SHP77 (cell line): ENCODE measurements at places on chromosomes 3 and 15.
A peak's percentile ranks its signal among the peaks of the same experiment; 100 is the strongest.

DNA sequence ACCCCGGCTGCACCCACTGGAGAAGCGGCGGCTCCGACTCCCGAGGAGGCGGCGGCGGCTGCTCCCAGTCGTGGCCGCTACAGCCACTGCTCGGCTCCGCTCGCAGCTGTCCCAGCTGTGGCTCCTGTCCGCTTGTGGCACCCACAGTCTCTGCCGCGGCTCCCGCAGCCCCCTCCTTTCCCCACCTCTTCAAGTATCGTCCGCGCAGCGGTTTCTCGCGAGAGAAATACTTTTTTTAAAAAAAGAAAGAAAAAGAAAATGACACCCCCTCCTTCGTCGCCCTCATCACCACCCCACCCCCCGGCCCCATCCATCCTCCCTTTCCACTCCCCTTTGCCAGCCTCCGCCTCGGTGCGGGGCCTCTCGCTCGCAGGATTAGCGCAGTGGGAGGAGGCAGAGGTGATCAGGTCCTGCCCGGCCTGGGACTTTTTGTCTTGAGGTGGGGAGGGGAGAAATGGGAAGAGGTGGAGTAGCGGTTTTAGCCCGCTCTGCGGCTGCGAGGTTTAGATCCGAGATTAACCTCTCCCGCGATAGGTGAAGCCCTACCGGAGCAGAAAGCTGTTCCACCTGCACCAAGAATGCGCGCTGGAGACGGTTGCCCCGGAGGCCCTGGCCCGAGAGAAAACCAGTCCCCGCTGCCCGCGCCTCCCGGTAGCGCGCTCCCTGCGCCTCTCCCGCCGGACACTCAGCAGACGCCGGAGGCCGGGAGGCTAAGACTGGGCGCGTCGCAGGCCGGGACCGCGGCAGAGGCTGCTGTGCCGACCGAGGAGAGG, at the start of gene FBN1:
Gene FBN1 (minus strand): TSS at position 152 of the 773 bp plus-strand sequence. CDS start 940 bp downstream, outside the sequence.
- DNase-seq, result no peak

GRCh38 chr3:172153335-172153861, 114.0 kb downstream of the FNDC3B start:
- DNase-seq, result peak; percentile 54

- DNase-seq, result no peak
Measured at GRCh38 chr15:80991421-80991820, 1.8 kb upstream of the MESD start.

DNA sequence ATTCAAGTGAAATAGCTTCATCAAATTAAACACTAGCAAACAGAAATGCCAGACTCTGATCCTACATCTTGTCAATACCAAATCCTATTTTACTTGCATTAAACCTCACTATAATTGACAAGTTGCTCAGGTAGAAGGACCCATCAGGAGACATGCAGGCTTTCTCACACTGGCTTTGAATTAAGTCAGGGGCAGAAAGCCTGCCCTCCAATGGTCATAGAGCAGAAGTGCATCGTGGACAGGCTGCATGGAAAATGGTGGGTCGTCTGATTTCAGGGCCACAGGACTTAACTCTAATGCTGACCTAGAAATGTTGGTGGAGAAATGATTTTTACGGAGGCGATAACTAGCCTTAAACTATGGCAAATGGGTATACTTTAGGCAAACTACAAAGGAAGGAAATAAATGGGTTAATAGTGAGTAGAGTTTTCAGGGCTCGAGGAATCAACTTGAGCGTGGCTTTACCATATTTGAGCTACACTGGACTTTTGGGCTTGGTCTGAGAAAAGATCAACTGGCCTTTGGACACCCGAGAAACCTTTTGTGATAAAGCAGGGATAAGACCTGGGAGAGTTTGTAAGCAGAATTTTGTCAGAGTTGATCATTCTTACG, 283.9 kb downstream of the GRM7 start:
- DNase-seq, result peak; percentile 19

DNA sequence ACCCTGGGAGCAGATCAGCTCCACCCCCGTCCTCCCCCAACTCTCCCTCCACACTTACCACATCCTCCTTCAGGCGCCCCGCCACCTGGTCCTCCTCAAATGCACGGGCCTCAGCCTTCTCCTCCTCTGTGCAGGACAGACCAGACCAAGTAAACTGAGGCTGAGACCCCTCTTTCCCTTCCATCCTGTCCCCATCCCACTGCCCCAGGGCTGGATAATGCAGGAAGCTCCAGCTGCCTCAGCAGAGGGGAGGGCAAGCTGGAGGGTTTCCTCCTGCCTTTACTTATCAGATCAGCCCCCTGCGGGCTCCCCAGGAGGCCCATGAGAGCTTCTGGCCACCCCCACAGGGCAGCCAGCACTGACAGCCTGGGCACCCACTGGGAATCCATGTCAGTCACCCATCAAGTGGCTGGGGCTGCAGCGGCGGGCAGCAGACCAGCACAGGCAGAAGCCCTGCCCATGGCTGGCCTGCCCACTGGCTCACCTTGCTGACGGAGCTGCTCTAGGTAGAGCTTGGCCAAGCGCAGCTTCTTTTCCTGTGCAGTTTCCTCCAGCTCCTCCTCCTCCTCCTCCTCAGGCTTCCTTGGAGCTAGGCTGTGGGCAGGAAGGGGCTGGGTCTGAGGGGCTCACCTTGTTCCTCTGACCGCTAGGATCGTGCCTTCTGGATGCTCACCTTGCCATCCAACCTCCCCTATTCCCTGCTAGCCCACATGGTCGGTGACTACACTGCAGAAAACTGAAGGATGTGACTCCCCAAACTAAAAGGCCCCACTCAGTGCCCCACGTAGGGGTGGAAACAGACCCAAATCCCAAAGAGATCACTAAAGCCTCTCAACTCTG, 3.9 kb downstream of the RRP9 start:
- no peak for DNase-seq

DNA sequence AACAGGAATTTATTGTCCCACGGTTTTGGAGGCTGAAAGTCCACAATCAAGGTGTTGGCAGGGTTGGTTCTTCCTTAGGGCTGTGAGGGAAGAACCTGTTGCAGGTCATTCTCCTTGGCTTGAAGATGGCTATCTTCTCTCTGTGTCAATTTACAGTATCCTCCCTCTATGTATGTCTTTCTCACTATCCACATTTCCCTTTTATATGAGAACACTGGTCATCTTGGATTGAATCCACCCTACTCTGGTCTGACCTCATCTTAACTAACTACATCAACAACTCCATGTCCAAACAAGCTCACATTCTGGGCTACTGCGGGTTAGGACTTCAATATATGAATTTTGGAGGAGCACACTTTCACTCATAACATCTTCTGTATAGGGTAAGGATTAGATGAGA, 61.9 kb downstream of the CLDN1 start:
- DNase-seq, result no peak

DNA sequence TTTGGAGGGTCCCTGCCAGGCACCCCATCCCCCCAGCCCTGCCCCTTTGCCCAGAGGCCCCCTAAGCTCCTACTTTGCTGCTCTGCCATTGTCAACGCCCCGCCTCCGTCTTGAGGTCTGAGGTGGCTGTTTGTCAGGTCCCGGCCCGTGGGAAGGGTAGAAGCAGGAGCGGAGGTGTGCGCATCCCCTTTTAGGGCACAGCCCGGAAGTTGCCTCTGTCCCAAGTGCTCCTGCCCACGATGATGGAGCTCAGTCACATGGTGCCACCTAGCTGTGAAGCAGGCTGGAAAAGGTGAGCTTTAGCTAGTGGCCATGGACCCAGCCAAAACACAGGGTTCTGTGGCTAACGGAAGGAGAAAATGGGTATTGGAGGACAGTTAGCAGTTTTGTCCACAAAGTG, 28.5 kb upstream of the LCTL start:
- DNase-seq, result peak; percentile 12

- DNase-seq, result no peak
Measured at GRCh38 chr15:55673287-55673686, 69.7 kb downstream of the PRTG start.

DNA sequence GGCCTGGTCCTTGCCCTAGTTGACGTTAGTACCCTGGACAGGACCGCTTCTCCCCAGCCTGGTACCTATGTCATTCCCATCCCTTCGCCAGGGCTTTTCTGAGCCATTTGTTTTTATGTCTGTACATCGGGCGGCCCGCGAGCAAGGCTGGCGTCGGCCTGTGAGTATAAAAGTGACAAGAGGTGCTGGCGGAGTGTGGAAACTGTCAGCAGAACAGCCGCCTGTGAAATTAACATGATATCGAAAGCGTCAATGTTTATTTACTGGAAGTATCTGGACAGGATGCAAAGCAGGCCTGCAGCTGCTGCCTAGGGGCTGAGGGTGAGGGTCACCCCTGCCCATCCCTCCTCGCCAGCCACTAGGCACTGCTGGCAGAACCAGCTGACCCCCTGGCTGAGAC, 33.4 kb downstream of the LINGO1 start:
- peak; percentile 43 for DNase-seq

DNA sequence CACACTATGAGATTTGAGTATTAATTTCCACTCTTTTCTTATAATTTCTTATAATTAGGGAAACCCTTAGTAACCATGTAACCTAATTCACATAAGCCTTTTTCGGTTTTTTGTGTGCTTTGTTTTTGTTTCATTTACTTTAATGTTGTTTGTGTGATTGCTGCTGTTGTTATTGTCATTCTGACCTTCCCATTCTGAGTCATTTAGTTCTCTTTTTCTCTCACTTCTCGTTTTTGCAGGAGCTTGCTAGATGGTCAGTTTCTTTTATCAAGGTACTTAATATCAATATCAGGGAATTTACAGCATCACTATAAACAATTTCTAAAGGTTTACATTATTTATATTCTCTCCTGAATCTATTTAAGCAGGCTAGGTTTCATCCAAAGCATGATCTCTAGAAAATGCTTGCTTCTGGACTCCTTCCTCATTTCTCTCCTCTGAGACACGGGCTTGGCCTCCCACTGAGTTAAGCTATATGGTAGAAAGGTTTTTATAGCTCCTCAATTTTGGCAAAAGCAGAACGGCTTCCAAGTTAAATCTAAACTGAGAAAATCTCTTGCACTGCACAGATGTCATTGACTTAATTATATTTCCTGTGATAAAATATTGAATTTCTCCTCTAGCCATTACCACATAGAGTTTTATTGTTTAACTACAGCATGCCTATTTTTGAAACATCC, 534.2 kb downstream of the NSUN3 start:
- no peak for DNase-seq

- DNase-seq, result no peak
Measured at GRCh38 chr3:172065967-172066762, 26.8 kb downstream of the FNDC3B start.

DNA sequence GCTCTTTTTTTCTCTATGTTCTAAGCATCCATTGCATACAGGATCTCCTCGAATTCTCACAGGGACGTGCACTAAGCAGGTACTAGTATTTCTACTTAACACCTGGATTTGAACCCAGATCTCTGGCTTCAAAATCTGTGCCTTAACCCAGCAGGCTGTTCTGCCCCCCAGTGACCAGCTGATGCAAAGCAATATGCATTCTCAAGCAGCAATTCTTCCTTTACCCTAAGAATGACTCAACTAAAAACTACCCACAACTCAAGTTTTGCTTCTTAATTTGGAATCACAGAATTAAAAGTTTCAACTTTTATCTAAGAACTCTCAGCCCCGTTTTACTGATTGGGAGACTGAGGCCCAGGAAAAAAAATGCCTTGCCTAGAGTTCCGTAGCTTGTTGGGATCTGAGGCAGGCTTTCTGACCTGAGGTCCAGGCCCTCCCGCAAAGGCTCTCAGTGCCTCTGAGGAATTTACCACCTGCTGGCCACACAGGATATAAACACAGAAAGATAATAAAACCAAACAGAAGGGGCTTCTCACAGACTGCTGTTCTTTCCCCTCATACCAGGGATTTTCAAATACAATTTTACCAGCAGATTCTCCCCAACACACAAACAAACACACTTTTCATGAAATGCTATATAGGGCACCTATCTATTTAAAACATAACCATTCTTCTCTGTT, 115.4 kb upstream of the RAD18 start:
- no peak for DNase-seq

DNA sequence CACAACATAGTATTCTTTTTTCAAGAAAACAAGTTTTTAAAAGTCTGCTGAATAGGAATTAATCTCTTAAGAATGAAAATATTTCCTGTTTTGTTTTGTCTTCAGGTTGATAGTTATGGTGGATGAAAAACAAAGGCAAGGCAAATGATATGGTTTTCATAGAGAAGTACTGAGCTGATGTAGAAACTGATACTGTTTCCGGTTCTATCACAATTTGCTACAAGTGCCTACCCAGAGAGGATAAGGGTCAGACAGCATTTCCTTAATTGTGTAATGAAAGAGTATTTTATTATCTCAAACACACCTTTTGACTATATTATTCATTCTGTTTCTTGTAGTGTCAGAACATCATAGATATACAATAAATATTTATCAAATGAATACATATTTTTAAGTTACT, 836.3 kb downstream of the SQOR start:
- no peak for DNase-seq

- no peak for DNase-seq
Measured at GRCh38 chr3:195078891-195079440, 192.0 kb downstream of the XXYLT1 start.

DNA sequence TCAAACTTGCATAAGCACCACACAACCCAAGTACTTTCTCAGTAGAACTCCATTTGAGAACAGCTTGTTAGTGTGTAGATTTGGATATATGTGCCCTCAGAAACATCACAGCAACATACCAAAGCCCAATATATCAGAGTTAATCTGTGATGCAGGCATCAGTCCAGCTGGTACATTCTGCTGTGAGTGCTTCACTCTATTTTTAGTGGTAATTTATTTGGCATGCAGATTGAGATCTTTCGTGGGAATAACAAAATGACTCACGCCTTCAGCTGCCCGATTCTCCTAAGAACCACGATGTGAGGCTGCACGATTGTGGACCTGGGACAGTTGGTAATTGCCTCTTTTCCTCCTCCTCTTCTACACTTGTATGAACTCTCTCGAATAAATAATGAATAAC, 730.7 kb downstream of the SQOR start:
- no peak for DNase-seq

DNA sequence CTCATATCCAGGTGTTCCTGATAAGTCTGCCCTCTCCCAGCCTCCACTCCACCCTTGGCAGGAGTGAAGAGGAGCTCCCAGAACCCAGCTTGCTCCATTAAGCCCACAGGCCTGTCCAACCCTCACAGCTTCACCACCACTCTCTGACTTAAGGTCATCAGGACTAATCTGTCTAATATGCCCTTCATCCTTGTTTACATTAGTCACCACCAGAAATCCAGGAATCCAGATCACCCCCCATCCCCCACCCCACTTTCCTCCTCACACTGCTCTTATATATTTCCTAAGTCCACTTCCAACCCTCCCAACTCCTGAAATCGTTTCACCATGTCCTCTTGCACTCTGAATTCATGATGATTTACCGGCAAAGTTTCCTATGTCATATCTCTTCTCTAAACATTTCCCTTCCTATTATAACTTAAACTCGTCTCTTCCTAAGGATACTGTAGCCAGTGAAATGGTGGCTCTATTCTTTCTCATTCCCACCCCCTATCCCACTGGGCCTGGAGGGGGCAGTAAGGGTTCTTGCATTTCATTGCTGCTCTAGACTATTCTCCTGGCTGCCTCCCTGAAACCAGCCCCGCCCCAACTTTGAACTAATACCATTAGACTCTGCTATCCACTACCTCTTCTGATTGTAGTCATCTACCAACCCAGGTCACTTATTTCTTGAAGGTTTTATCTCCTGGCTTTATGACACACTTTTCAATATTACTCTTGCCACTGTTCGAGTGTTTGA, 43.4 kb downstream of the PPP2R3A start:
- no peak for DNase-seq

GRCh38 chr3:104628185-104628789, 738.4 kb upstream of the ALCAM start:
- DNase-seq, result no peak
